ENCODE measurements at places on chromosomes 11 and 22. TPM values are rescaled to one million over a fixed set of nuclear protein-coding genes. Genes with fewer than 3 reads are reported as not detected.

MRPL49 gene
- total RNA-seq, result 105 TPM

IFTAP gene
- 25.8 TPM for total RNA-seq

RFPL2 gene
- total RNA-seq, result not detected

OR52H1 gene
- total RNA-seq, result not detected

CD6 gene
- not detected for total RNA-seq

MPEG1 gene
- total RNA-seq, result not detected

LMO2 gene
- 0.93 TPM for total RNA-seq

OSBPL5 gene
- 20.1 TPM for total RNA-seq

LRFN4 gene
- 30.2 TPM for total RNA-seq

APOBEC3B gene
- 8.8 TPM for total RNA-seq

SLC25A45 gene
- 14.1 TPM for total RNA-seq

UQCR10 gene
- 55.8 TPM for total RNA-seq
